ENCODE measurements at places on chromosomes 2 and 18. TPM values are rescaled to one million over a fixed set of nuclear protein-coding genes. Genes with fewer than 3 reads are reported as not detected.

Gene CCDC121
- total RNA-seq: 10.2 TPM

Gene VIL1
- total RNA-seq: 0.71 TPM

DNA sequence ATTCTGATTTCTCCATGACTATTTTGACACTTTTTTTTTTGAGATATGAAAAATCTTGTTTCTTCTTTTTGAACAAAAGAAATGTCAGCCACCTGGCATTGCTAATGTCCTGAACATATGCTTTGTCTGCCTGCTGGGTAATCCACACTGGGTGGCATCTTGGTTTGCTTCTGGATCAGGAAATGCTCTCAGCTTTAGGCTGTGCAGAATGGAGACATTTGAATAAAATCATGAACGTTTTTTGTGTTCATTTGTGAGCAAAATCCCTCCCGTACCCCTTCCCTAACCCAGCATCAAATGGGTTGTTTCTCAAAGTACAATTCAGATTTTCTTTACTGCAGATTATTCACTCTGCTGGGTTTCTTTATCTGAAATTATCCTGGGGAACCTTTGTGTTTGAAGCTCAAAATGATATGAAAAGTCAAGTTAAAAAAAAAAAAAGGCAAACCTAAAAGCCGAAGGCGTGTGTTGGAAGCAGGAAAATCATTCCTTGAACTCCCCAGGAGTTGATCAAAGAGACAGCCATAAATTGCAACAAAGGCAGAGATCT is 53.4 kb upstream of the KLF7 start:
- DNase-seq: no peak

DNA sequence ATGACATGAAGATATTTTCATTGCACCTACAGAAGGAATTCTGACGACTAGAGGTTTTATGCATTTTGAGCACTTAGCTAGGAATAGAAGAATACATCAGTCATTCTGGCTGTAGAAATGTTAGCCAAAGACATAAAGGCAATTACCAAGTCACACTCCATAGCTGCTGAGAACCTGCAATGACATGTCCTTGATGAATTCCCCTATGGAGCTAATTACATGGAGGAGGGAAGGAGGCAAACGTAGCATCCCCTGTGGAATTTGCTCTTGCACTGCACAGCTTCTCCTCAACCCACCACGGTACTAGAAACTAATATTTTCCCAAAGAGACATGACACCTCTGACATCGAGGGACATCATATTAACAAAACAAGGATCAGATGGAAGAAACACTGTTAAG is 174.0 kb upstream of the SESTD1 start:
- no peak for DNase-seq

GRCh38 chr2:30798536-30798991 is 8.7 kb downstream of the CAPN13 start:
- no peak for DNase-seq

- no peak for DNase-seq
These were observed 1057.5 kb upstream of the FAM98A start for GRCh38 chr2:34656632-34657031.

DNA sequence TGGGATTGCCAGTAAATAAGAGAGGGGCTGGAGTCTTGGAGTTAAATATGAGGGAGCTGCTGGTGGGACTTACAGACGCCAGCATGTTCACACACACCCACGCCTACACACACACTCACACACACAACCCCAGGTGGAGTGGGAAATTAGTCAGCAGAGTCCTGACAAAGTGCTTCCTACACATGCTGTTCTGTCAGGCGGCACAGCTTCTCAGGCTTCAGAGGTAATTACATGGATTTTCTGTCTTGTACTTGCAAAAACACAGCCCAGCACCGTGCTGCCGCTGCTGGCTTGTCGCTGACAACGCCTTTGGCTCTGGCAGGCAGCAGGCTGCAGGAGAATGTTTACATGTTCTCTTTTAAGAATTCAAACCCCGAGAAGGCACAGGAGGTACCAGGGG is 1186.3 kb upstream of the CELF4 start:
- DNase-seq: peak; percentile 21

DNA sequence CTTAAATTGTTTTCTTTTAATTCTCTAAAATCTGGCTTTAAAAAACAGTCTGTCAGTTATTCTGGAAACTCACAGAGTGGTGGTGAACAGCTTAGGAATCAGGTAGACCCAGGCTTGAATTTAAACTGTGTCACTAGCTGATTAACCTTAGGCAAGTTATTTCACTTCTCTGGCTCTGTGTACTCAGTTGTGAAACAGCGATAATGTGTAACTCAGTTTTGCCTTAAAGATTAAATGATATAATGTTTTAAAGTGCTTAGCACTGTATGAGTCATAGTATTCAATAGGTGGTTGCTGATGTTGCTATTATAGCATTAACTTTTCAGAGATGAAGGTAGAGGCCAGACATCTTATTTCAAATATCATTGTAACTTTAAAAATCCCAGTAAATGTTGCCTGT is 40.7 kb downstream of the PKP4 start:
- no peak for DNase-seq

DNA sequence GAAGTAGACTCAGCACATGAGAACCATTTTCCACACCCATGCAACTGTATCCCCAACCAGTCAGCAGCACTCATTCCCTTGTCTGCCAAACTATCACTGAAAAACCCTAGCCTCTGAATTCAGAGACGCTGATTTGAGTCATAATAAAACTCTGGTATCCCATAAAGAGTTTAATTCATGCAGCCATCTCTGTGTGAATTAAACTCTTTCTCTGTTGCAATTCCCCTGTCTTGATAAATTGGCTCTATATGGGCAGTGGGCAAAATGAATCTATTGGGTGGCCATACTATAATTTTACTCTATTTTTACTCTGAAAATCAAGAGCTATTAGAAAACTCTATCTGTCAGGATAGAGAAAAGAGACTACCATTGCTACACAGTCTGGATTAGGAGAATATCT is 40.6 kb upstream of the TWSG1 start:
- DNase-seq: no peak

Data from testis (tissue), 5 donors.